Gastrocnemius medialis (tissue), 4 donors: ENCODE measurements at places on chromosomes 16 and 17. TPM values are rescaled to one million over a fixed set of nuclear protein-coding genes. Genes with fewer than 3 reads are reported as not detected.

DNA sequence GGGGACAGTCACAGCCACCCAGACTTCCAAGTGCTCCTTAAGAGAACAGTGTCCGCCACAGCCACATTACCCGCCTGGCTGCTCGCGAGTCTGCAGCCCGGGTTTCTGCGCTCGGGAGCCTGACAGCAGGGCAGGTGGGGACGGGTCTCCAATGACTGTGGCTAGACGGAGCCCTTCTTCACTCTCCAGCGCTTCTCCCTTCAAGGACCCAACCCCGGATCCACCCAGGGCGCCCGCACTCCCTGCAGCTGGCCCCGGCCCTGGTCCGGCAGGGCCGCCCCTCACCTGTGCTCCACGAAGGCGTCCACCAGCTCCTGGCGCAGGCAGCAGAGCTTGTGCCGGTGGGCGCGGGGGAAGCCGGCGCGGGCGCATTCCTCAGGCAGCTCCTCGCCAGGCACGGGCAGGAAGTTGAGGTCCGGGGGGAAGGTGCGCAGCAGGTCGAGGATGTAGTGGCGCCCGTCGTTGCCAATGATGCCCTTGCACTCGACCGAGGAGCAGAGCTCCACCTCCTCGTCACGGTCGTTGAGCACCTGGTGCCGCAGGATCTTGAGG, 13.9 kb downstream of the CLUH start:
- DNase-seq = peak; percentile 14

The OGFOD3 gene
- total RNA-seq = 25.8 TPM

The CCT6B gene
- 2.0 TPM for total RNA-seq

GRCh38 chr16:6131526-6132050, 1034.0 kb upstream of the EEF2KMT start:
- DNase-seq = no peak
